ENCODE measurements at places on chromosomes 2 and 18.

GRCh38 chr2:54469484-54470053 is 13.4 kb downstream of the SPTBN1 start:
- no peak for DNase-seq

DNA sequence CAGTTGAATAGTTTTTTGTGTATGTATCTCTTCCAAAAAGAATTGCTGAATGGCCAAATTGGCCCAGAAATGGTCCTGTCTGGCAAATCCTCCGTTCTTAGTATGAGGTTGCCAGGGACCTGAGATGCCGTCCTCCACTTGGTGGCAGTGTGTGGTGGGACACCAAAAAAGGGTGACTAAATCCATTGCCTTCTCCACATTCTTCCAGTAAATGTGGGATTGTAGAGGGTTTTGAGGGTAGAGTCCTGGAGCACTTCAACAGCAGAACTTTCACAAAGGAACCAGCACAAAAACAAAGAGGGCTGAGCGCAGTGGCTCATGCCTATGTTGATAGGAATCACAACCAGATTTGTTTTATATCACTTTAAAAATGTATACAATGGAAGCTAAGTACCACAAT is 199.9 kb downstream of the BCL2 start:
- DNase-seq, result no peak

- DNase-seq, result no peak
Measured at GRCh38 chr2:189862751-189863150, 78.5 kb downstream of the PMS1 start.

GRCh38 chr2:105287692-105288091 is 41.8 kb downstream of the TGFBRAP1 start:
- no peak for DNase-seq
